ENCODE measurements at places on chromosomes 1 and 21. TPM values are rescaled to one million over a fixed set of nuclear protein-coding genes. Genes with fewer than 3 reads are reported as not detected.

Gene CD5L
- not detected for total RNA-seq

Gene S100A16
- total RNA-seq = 6.3 TPM

DNA sequence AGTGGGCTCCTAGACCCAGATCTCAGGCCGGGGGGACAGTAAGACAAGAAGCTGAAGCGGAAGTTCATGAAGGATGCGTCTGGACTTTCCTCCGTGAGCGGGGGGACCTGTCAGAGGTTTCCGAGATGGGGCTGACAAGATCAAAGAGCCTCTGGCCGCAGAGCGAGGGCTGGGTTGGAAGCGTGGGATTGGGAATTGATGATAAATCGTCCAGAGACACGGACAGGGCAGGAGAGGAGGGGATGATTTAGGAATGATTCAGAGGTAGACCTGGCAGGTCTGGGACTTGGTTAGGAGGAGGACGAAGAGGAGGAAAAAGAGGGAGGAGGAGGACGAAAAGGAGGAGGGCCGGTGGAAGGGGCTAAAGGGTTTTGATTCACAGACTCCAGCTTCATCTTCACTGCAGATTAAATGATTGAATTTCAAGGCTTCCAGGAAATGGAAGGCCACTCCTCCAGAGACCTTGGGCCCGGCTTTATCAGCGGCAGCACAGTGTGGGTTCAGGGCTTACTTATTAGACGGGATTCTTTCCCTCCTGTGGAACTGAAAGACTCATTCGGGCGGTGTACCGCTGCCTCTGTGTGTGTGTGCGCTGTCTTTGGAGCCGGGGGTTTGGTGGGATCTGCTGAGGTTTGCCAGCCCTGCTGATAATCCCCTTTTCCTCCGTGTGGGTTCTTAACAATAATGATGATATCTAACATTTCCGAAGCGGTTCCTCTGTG is 85.7 kb upstream of the SLC45A1 start:
- peak; percentile 19 for ATAC-seq

DNA sequence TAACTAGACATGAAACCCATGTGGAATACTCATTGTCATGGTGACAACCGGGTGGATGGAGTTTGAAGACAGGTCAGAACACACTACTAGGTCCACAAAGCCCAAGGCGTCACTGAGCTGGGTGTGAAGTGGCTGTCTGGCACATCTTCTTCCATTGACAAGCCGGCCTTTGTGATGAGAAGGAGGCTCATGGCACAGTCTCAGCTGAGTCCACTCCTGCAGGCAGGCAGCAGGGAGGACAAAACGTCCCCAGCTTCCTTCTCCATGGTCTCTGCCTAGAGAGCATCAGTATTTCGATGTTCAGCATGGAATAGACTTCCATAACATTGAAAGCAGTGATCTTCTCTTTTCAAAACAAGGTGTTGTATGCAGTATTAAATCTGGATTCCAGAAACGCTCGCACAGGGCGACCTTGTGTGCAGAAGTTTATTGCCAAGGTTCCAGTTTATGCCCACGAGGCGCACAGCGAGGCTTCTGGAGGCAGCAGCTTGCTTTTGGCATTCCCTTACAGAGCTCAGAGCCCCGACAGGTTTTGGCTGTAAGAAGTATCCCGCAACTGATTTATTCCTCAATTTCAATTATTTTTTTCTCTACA is 104.2 kb downstream of the SIM2 start:
- no peak for ATAC-seq

DNA sequence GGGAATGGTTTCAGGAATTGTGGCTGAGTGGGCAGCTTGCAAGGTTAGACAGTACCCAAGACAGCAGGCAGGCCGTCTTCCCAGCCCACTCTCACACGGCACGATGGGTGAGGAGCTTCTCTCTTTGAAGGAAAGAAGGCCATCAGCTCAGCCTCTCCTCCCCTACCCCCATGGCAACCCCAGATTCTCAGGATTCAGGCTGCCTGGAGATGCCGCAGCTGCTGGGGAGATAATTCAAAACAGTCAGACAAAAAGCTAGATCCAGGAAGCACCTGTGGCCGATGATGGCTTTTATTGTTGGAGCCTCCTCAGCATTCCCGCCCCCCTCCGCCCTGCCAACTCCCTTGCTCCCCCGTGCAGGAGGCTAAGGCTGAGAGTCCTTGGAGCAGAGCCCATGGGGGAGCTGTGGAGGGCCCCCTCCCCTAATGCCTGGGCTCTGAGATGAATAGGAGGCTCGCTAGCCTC is 220.5 kb downstream of the TRABD2B start:
- ATAC-seq = peak; percentile 70

Gene AMIGO1
- 6.7 TPM for total RNA-seq

DNA sequence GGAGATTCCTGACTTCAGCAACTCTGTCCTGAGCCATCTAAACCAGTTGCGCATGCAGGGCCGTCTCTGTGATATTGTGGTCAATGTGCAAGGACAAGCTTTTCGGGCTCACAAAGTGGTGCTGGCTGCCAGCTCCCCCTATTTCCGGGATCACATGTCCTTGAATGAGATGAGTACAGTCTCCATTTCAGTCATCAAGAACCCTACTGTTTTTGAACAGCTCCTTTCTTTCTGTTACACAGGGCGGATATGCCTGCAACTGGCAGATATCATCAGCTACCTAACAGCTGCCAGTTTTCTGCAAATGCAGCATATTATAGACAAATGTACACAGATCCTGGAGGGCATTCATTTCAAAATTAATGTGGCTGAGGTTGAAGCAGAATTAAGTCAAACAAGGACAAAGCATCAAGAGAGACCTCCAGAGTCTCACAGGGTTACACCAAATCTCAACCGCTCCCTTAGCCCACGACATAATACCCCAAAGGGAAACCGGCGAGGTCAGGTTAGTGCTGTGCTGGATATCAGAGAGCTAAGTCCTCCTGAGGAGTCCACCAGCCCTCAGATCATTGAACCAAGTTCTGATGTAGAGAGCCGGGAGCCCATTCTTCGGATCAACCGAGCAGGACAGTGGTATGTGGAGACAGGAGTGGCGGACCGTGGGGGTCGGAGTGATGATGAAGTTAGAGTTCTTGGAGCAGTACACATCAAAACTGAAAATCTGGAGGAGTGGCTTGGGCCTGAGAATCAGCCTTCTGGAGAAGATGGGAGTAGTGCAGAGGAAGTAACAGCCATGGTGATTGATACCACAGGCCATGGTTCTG is 2.3 kb downstream of the ZBTB37 start:
- no peak for ATAC-seq

Gene BATF3
- total RNA-seq = 1.8 TPM

All from motor neuron (in vitro differentiated cells).